HCT116 (cell line): ENCODE measurements at places on chromosomes 3 and 15. TPM values are rescaled to one million over a fixed set of nuclear protein-coding genes. Genes with fewer than 3 reads are reported as not detected.

CPNE9 gene
- 0.98 TPM for total RNA-seq

DNA sequence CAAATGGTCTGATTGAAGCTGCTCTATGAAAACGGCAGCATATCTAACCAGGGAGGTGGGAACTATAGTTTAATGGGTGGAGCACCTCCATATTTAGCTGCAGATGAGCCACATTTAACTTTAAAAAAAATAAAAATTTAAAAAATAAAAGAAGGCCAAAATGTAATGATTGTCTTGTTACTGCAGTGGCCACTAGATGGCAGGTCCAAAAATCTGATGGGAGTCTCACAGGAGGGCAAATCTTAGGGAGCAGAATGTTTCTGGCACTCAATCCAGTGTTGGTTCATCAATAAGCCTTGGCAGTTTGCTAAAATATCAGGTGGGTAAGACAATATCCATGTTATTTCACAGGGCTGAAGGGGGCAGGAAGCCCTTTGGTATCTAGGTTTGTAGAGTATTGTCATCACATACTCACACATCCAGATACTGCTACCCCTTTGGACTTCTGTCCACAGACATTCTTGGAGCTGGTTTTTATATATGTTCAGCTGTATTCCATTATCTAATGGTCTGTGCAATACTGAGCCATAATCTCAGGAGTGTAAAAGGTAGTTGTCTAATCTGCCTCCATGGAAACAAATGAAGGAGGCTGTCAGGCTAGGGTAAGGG, 233.3 kb downstream of the TIGIT start:
- no peak for DNase-seq
- no peak overlapping the region for H3K27ac ChIP-seq
- no peaks in the 10 kb centered on the region for H3K27me3 ChIP-seq
- peaks cover 55% of the 10 kb centered on the region for H3K4me1 ChIP-seq
- H3K4me3 ChIP-seq: no peak overlapping the region

- no peaks in the 10 kb centered on the region for H3K4me1 ChIP-seq
- no peak overlapping the region for H3K27ac ChIP-seq
- no peak for DNase-seq
- no peak overlapping the region for H3K4me3 ChIP-seq
Observed at GRCh38 chr3:121481106-121481880, 64.5 kb downstream of the POLQ start.

- H3K4me1 ChIP-seq: no peaks in the 10 kb centered on the region
- no peak overlapping the region for H3K4me3 ChIP-seq
- peaks cover 10% of the 10 kb centered on the region for H3K36me3 ChIP-seq
- no peak for DNase-seq
Observed at GRCh38 chr15:29759596-29759995, 62.7 kb downstream of the TJP1 start.

DNA sequence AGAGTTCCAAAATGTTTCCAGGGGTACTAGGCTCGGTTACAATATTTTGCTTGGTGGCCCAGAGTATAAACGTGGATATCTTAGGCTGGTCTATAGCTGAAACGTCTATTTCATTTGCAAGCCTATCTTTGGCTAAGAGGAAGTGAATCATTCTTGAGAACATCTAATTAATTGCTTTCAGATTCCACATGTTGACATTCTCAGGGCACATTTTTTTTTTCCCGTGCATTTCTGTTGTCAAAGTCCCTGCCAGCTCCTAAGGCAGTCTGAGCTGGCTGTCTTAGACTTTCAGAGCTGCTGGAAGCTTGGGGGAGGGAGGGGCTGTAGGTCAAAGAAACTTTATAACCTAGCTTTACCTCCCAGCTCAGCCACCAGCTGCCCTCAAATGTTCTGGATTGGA, 23.2 kb upstream of the LAMP3 start:
- no peak overlapping the region for H3K27ac ChIP-seq
- H3K27me3 ChIP-seq: no peaks in the 10 kb centered on the region
- DNase-seq: no peak
- H3K4me3 ChIP-seq: no peak overlapping the region
- no peaks in the 10 kb centered on the region for H3K4me1 ChIP-seq

MUC20 gene
- total RNA-seq: 2.4 TPM

GRCh38 chr15:32674681-32675080, 33.2 kb downstream of the SCG5 start:
- H3K36me3 ChIP-seq: no peaks in the 10 kb centered on the region
- no peaks in the 10 kb centered on the region for H3K27me3 ChIP-seq
- no peak overlapping the region for H3K27ac ChIP-seq
- H3K4me1 ChIP-seq: no peaks in the 10 kb centered on the region
- DNase-seq: no peak
